ENCODE measurements at places on chromosomes 16 and 17.

DNA sequence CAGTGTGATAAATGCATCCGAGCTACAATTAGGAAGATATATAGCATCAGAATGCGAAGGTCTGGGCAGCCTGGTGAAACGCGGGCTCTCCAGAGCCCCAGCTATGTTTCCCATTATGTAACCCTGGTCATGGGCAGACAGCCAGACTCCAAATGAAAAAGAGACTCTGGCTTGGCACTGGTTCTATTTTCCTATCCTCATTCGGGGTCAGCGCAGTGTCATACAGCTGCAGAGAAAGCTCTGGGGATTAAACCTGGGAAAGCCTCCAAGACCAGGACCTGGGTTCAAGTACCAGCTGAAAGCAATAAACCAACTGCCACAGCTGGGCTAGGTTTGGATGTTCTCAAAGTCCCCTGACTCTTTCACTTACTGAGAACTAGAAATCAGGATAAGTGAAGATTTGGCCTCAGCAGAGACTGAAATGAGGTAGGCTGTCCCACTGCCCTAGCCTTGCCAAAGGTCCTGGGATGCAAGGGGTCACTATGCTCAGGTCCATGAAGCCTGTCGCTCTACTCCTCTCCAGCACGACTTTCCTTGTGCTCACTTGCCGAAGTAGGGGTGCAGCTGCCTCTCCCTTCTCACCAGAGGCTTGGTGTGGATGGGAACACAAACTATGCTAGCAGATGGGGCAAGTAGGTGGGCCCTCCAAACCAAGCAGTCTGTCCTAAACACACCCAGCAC, 123.8 kb downstream of the SMG6 start:
- DNase-seq = no peak

DNA sequence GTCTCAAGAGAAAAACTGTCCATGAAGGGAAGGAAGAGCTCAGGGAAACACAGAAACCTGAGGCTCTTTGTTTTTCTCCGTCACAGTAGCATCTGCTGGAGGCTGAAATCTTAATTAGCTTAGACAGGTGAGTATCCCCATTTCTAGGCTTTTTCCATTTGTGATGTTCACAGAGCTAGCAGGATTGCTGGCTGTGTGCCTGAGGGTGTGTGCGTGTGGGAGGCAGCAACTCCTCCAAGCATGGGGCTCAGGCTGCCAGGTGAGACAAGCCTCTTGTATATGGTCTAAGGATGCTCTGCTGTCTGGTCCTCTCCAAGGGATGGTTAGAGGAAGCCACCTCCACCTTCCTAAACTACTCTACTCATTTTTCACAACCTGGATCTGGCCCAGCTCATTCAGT, 569.9 kb downstream of the HS3ST4 start:
- DNase-seq = no peak

DNA sequence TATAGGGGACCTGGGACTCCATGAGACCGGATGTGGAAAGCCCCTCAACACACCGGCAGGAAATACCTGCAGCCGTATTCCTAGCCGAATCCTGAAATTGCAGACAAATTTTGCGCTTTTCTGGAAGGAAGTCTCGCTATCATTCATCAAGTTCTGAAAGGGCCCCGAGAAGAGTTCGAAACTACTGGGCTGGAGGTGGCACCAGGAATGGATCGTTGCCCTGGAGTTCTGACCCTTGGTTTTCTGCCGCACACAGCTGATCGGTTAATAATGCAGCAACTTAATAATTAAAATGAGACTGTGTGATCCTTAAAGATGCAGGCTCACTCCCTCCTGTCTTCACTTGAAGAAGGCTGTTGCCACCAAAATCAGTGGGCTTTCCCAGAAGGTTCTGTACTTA, 55.7 kb upstream of the MRTFB start:
- DNase-seq = no peak

GRCh38 chr17:6052926-6053325, 17.3 kb upstream of the WSCD1 start:
- no peak for DNase-seq

DNA sequence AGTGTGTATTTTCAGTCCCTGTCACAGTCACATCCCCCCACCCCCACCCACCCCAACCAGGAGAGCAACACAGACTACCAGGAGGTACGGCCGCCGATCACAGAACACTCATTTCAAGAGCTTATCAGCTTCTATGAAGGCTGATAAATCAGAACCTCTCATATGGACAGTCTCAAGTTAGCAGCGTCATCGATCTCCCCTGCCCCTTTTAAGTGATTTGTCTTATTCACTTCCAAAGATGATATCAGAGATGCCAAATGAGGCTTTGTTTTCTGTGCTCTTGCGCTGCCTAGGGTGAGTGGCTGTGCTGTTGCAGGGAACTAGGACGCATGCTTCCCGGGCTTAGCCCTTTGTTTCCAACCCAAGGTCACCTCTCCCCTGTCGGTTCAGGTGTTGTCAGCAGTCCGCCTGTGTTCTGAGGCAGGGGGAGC, 26.8 kb upstream of the PMFBP1 start:
- no peak for DNase-seq

DNA sequence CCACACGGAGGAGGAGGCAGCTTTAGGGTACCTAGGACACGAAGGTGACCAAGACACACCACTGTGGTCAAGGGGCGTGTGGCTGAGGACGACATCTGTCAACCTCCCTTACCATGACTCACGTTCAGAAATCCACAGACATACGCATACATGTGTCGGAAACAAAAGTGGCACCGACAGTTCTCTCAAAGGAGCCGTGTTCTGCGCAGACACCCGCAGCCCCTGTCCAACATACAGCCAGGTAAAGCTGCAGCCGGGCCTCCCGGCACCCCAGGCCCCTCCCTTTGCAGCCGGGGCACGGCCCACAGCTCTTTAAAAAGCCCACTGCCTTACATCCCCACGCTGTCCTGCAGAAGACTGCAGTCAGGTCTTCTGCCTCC, 40.5 kb upstream of the KLHDC4 start:
- DNase-seq = no peak

DNA sequence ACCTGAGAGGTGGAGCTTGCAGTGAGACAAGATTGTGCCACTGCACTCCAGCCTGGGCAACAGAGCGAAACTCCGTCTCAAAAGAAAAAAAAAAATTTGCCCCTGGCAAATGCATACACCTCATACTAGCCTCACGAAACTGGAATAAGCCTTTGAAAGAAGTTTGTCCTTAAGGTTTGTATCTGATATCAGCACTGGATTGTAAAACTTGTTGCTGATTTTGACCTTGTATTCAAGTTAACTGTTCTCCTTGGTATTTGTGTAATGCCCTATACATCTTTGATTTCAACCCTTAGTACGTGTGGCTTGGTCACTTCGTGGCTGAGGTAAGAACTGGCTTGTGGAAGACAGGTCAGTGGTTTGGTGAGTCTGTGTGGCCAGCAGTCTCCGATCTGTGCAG, 6.2 kb upstream of the FLCN start:
- DNase-seq = no peak

GRCh38 chr17:3802461-3803307, 1.7 kb upstream of the ITGAE start:
- no peak for DNase-seq

- no peak for DNase-seq
Measured at GRCh38 chr17:8946476-8946875, 19.0 kb downstream of the PIK3R5 start.

GRCh38 chr17:39632153-39632941, 4.6 kb upstream of the STARD3 start:
- no peak for DNase-seq

GRCh38 chr17:79832218-79833109, 6.8 kb downstream of the CBX4 start:
- DNase-seq = no peak

GRCh38 chr17:73211745-73212144, 18.9 kb downstream of the COG1 start:
- no peak for DNase-seq

GRCh38 chr16:86300746-86301481, 209.4 kb upstream of the FOXF1 start:
- no peak for DNase-seq

GRCh38 chr16:23156946-23157460, 7.8 kb upstream of the USP31 start:
- no peak for DNase-seq

DNA sequence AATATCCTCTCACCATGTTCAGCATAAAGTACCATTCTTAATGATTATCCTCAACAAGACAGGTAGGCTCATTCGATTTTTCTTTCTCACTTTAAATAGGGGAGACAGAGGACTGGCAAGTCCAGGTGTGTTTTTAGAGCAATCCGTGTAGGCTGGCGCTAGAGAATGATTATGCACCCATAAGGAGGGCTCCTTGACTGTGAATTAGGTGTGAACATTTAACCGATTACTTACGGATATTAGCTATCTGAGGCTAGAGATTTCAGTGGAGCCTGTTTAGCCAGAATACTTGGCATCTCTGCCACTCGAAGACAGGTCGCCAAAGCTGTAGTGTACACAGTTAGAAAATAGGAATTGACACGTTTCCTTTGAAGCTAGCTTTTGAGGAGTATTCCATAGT, 1.9 kb downstream of the SEC14L1 start:
- no peak for DNase-seq

GRCh38 chr17:69819316-69820087, 255.5 kb upstream of the KCNJ16 start:
- no peak for DNase-seq

DNA sequence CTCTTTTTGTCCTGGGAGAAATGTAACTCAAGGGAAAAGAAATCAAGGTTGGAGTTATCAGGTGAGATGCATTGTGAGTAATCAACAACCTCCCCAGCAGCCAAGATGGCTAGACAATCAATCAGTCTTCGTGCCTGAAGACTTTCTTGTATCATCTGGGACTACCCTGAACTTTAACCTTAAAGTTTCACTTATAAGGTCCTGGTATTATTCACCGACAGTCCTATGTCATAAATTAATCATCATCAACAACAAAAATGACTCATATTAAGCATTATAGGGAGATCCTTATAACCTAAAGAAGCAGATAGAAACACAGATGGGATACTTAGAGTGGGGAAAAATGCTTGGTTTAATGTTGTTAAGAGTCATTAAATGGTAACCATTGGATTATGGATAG, 7.7 kb upstream of the TEKT3 start:
- no peak for DNase-seq

DNA sequence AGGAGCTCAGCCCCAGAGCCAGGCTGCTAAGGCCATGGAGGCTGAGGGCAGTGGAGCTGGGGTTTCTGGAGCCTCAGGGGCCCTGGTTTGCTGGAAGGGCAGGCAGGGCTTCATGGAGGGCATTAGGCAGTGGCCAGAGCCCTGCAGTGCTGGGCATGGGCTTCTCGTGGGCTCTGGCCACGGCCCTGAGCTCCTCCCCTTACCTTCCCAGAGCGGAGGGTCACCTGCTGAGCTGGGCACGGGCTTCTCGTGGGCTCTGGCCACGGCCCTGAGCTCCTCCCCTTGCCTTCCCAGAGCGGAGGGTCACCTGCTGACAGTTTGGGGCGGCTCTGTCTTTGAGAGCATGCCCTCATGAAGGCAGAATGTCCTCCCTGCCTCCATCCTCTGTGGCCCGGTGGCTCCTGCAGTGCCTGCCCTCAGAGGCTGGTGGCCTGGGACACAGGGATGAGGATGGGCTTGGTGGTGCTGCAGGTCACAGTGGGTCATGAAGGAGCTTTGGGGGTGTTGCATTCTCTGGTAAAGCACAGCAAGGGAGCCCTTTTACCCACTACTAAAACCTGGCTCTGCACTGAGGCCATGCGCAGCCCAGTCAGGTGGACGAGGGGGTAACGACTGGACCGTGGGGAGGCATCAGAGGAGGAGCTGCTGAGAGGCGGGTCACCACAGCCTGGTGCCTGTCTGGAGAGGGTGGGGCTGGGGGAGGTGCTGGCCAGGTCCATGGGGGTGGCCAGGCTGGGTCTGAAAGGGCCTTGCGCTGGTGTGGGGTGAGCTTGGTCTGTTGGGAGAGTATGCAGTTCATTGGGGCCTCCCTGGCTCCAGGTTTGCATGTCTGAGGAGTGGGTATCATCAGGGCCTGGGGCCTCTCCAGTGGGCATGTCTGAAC, 2.9 kb upstream of the RNPS1 start:
- DNase-seq = no peak

GRCh38 chr17:16432017-16432416, 16.6 kb downstream of the TRPV2 start:
- no peak for DNase-seq

DNA sequence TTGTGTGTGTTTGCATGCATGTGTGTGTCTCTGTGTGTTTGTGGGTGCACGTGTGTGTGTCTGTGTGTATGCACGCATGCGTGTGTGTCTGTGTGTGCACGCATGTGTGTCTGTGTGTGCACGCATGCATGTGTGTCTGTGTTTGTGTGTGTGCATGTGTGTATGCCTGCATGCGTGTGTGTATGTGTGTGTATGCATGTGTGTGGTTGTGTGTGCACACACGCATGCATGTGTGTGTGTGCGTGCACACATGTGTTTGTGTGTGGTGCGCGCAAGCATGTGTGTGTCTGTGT, 239.9 kb upstream of the TNRC6C start:
- no peak for DNase-seq

DNA sequence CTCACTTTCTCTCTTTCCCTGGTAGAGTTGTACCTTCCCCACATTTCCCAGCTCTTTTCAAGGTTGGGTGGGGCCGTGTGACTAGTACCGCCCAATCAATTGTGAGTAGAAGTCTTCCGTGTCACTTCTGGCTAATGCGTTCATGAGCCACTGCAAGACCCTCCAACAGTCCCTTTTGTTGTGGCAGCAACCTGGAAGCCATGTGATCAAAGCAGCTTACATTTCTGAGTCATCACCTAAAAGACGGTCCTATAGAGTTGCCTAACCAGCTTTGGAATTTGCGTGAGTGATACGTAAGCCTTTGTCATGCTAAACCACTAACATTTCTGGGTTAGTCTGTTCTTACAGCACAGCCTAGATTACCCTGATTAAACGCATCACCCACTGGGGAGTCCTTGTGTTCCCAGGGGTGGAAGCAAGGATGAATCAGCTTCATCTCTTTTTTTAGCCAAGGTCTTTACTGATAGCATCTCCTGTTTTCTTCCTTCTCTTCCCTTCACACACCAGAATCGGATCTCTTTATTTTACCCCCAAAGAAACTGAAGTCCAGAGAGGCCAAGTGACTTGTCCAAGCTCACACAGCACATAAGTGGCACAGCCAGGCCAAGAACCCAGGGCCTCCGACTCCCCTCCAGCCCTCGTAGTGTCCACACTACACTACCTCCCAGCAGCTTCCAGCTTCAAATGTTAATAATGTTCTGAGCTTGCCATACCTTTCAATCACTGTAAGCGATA, 366.3 kb upstream of the XYLT1 start:
- no peak for DNase-seq

DNA sequence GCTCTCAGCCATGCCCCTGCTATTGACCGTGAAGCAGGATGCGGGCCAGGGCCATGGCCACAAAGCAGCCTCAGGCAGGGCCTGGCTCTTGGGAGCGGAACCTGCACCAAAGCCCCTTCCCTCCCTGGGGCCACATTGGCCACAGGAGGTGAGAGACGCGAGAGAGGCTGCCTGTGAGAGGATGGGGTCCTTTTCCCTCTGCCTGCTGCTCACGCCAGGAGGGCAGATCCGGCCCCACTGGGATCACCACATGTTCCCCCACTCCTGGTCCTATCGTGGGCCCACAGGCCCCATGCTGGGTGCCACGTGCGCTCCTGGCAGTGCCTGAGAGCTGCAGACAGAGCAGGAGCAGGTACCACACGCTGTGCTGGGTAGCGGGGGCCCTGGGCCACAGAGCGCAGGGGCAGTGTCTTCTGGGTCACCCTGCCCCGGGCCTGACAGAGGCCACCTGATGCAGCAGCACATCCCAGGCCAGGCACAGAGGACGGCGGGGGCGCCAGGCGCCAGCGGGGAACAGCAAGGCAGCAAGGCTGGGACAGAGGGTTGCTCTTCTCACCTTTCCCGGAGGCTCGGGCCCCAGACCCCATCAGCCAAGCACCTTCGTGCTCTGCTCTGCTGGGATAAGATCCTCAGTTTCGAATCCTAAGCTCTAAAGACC, 9.2 kb upstream of the NUDT16L1 start:
- no peak for DNase-seq

All from hematopoietic multipotent progenitor cell treated with erythropoietin and hydrocortisone succinate and interleukin-3 and kit ligand, for 8 days (in vitro differentiated cells).